ENCODE measurements at places on chromosomes 6 and 20. TPM values are rescaled to one million over a fixed set of nuclear protein-coding genes. Genes with fewer than 3 reads are reported as not detected.

DNA sequence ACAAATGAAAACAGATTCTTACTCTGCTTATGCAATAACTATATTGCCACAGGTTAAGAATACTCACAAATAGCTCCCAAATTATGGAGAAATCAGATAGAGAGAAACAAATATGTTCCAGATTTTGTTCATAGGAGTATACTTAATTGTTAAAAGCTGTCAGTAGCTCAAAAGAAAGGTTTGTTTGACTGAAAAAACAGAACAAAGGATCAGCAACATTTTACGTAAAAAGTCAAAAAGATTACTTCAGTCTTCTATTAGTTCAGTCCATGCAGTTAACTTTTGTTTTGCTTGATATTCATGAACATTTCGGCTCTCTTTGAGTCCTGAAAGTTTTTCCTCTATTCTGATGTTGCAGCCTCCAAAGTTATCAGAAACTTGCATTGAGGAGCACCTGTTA lies 13.4 kb upstream of the NANP start:
- no peak for DNase-seq

DNA sequence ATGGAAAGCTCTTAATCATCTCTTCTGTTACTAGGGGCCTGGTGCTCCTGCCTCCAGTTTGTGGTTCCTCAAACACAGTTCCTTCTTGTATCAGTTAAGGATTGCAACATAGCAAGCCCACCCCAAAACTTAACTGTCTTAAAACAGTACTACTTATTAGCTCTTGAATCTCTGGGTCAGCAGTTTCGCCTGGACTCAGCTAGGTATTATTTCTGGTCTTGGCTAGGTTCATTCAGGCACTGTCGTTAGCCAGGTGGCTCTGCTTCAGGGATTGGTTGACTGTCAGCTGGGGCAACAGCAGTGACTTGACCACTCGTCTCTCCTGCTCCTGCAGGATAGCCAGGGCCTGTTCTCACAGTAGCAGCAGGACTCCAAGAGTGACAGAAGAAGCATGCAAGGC lies 30.0 kb upstream of the RALY start:
- DNase-seq, result no peak

- no peak for DNase-seq
Observed at GRCh38 chr6:18076231-18076630, 46.2 kb downstream of the NHLRC1 start.

GRCh38 chr6:150220634-150221551 lies 78.0 kb downstream of the PPP1R14C start:
- no peak for DNase-seq

DNA sequence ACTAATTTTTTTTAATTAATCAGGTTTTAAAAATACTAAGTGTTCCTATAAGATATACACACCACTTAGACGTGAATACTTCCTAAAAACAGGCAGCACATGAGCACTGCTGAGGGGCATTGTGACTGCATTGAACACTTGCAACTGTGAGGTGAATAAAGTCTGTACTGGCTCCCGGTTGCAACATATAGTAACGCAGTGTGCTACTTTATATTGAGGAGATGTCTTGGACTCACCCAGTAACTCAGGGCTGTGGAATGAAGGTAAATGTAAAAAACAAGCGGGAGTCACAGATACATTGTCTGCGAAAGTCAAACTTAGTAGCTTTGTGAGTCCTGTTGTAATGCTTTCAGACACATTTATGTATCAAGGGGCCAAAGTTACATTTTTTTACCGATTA lies 17.0 kb upstream of the HLA-A start:
- no peak for DNase-seq

DNA sequence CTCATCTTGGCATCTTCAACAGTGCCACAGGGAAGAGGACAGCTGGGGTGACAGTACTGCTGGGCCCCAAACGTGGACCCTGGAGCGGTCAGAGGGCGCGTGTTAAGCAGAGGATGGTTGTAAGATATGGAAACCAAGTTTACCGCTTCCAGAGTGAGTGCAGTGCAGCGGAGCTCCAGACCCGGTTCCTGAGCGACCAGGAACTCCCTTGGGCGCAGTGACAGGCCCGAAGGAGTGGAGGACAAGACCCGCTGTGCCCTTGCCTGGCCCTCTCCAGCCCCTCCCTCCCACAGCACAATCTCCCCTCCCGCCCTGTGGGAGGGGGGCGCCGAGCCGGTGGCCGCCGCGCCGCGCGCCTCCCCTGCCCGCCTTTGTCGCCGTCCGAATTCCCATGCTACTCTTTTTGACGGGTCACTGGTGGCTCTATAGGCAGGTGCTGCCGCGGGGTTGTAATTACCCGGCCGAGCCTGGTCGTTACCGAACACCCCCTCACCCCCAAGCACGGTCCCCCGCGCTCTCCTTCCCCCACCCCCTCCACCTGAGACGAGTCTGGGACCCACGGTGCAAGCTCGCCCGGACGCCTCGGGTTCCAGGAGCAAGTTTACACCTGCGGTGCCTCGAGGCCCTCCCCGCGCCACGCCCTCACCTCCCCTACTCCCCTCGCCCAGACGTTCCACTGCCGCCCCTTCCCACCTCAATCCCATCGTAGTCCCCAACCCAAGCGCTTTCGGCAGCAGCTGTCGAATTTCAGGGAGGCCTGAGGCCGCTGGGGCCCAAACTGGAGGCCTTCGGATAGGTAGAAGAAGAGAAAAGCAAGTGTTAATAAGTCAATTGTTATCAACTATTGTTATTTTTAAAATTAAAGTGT lies 3.9 kb downstream of the NR2E1 start:
- DNase-seq, result no peak

- no peak for DNase-seq
Observed at GRCh38 chr20:7136886-7137285, 369.4 kb downstream of the BMP2 start.

GRCh38 chr6:42420741-42421140 lies 31.0 kb downstream of the TRERF1 start:
- no peak for DNase-seq

- DNase-seq, result no peak
Observed at GRCh38 chr6:99867026-99867425, 127.0 kb downstream of the MCHR2 start.

- no peak for DNase-seq
Observed at GRCh38 chr6:46329568-46329967, 158.8 kb upstream of the ENPP5 start.

DNA sequence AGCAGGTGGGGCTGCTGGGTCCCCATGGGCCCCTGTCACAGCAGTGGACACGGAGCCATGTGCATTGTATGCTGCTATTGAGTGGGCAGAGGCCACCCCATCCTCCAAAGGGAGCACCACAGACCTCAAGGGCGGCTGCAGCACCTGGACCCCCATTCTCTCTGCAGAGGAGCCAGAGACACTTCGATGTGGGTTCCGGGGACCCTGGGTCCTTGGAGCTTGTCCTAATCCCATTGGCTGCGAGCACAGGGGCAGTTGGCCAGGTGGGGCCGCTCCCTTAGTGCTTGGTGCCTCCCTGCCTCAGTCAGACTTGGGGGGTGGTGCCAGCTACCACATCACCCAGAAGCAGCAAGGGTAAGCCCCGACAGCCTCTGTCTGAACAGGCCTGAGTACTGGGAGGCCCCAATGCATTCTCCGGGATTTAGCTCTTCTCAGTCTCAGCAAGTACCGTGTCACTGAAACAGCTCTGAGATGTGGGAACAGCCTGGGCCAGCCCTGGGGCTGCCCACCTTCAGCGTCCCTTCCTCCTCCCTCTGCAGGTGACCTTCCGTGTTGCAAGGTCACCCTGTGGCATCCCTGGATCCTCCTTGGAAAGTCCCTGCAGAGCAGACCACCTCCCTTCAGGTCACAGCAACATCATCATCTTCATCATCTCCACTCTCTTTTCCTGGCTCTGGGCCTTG lies 73.9 kb downstream of the GINS1 start:
- no peak for DNase-seq

DNA sequence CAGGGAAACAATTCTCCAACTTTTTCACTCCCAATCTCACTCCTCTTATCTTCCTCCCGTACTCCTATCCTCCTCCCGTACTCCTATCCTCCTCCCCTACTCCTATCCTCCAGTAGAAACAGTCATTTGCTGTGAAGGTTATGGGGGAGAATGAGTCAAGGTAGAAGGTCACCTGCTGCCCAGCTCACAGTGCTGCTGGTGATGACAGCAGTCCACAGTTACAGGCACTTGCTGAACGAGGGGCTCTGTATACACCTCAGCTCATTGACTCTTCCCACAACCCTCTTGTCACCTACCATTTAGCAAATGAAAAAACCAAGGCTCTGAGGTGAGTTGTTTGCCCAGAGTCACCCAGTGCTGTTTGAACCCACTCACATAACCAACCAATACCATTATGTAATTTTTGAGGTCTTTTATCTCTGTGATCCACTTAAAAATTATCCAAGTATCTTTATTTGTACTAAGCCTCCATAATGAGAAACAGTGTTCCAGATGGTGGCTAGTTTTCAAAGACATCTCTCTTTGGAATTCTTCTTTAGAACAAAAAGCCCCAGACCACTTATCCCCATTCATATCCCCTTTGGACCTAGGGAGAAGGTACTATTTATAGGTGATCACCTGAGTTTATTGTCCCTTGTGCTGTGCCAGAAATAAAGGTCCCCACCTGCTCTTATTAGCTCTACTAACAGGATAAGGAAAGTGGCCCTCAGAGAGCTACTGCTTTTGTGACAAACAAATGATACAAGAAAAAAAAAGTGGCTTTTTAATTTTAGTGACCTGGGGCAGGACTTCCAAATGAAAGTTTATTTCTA lies 53.2 kb downstream of the PTPN1 start:
- DNase-seq, result no peak

- DNase-seq, result no peak
Observed at GRCh38 chr20:62423326-62423706, 4.0 kb downstream of the RBBP8NL start.

DNA sequence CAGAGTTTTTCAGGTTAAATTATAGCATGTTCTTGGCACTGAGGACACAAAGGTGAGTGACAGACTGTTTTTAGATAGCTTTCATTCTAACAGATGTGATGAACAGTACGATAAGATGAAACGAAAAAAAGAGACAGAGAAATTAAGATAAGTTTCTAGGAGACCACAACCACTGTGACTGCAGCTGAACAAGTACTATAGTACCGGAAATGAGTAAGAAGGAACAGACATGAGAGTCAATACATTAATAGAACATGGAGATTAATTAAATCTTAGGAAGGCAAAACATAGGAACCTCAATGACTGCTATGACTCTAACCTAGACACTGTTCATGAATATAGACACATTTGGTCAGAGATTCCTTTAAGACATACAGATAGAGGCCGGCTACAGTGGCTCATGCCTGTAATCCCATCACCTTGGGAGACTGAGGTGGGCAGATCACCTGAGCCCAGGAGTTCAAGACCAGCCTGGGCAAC lies 40.2 kb downstream of the HBS1L start:
- no peak for DNase-seq

GRCh38 chr6:43378631-43379030 lies 9.2 kb upstream of the ZNF318 start:
- DNase-seq, result no peak

DNA sequence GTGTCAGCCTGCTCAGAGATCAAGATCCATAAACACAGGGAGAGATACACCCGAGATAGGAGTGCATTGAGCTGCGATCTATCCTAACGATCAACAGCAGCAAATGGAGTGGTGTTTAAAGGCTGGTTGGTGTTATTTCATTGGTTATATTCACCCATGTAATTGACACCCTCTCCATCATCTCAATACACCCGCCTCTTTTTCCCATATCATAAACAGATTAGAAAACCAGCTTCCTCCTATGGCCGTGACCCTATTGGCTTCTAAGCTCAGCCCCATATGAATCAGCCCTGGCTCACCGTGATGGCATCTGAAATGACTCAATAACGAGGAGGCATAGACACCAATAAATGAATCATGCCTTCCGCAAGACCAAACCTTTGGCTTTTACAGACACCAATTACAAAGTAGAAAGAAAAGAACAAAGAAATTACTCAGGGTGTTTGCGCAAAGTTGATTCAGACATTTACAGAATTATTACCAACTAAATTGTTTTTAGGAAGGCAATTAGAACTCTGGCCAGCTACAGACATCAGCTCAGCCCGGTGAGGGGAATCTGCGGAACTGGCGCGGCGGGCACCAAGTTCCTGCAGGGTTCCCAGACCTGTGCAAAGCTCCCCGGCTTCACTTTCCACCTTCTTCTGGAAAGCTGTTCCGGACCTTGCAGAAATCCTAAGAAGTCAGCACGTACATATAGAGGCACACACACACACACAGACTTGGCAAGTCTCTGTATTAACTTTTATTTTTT lies 11.5 kb downstream of the PMEPA1 start:
- no peak for DNase-seq

DNA sequence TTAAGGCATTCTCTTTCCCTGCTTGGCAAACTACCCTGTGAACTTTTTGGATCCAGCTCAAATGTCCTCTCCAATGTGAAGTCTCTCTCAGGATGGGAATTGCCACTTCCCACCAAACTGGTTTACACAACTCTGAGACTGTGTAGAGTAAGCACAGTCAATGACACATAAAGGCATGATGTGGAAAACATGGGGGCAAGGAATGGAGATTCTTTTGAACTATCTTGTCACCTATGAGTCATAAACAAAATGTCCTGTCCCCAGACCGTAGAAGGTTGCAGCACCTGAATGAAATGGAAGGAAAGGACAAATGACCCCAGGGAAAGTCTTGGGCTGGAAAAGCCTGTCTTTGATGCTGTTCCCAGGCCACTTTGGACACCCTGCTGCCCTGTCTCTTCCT lies 11.0 kb upstream of the KIF13A start:
- no peak for DNase-seq

DNA sequence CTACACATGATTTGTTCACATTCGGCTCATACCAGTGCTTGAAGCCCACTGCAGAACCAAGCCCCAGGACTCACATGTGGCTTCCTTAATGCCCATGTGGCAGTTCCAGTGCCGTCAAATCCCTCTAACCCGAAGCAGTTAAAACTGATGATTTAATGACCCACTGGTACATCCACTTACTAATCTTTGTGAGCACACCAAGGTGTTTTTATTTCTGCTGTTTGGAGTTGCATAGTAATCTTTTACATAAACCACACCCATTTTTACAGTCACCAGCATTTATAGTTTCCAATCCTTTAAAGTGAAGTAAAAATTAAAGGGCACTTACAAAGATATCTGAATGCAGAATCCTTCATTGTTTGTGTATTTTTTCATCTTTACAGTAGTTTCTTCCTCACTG lies 232.0 kb downstream of the ANKRD60 start:
- no peak for DNase-seq

DNA sequence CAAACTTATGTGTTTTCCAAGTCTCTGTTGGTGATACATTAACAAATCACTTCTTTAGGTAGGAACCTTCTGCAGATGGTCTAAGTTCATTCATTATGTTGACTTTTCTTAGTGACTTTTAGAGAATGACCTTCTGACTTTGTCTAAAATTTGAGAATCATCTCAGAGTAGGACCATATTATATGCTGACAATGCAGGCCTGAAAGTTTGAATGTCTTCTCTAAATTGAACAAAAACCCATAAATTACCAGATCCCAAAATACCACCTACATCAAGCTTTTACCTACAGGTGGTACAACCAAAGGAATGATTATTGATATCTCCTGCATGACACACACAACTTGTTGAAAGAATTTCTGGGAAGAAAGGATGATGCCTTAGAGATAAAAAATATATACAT lies 191.5 kb downstream of the SOD2 start:
- DNase-seq, result no peak

Gene UNC5CL
- total RNA-seq, result 53.7 TPM

Gene BPIFB4
- not detected for total RNA-seq

Gene BTNL2
- not detected for total RNA-seq

Gene TRIM15
- total RNA-seq, result 2.2 TPM

Gene DPPA5
- total RNA-seq, result not detected

Gene ZSCAN9
- total RNA-seq, result 15.6 TPM

Gene SLC2A10
- 7.1 TPM for total RNA-seq

Gene CCM2L
- total RNA-seq, result 13.8 TPM

Gene RSPO3
- total RNA-seq, result 8.9 TPM
